ENCODE measurements at places on chromosomes 13 and 19. TPM values are rescaled to one million over a fixed set of nuclear protein-coding genes. Genes with fewer than 3 reads are reported as not detected.

VSIG10L gene
- 0.25 TPM for total RNA-seq

CEACAM16 gene
- total RNA-seq = not detected

IRS2 gene
- total RNA-seq = 1.1 TPM

ANGPTL8 gene
- not detected for total RNA-seq

ICAM1 gene
- 4.9 TPM for total RNA-seq

IGFL3 gene
- total RNA-seq = not detected

CARD8 gene
- total RNA-seq = 20.0 TPM

C19orf73 gene
- total RNA-seq = 1.1 TPM

PABPC3 gene
- total RNA-seq = 0.12 TPM

SIPA1L3 gene
- 6.6 TPM for total RNA-seq

GJB6 gene
- not detected for total RNA-seq

CERS1 gene
- 0.40 TPM for total RNA-seq

IZUMO4 gene
- 1.6 TPM for total RNA-seq

NHLRC3 gene
- 25.1 TPM for total RNA-seq

NKPD1 gene
- 0.06 TPM for total RNA-seq

ZNF615 gene
- total RNA-seq = 15.2 TPM

BRME1 gene
- 0.87 TPM for total RNA-seq

CLEC17A gene
- 0.06 TPM for total RNA-seq

ZNF701 gene
- 11.8 TPM for total RNA-seq

C19orf81 gene
- 0.62 TPM for total RNA-seq

PGLYRP2 gene
- total RNA-seq = not detected

SH2D3A gene
- not detected for total RNA-seq

TMEM150B gene
- not detected for total RNA-seq

SRRM5 gene
- total RNA-seq = not detected

KLF12 gene
- 12.8 TPM for total RNA-seq

NECTIN2 gene
- 51.3 TPM for total RNA-seq

EBI3 gene
- not detected for total RNA-seq

LCP1 gene
- total RNA-seq = 0.26 TPM

HCN2 gene
- 0.62 TPM for total RNA-seq

CD37 gene
- not detected for total RNA-seq

NFIX gene
- 85.9 TPM for total RNA-seq

RYR1 gene
- under 0.01 TPM for total RNA-seq

RFPL4A gene
- total RNA-seq = not detected

AKAP11 gene
- 24.0 TPM for total RNA-seq

ZNF577 gene
- 7.3 TPM for total RNA-seq

DZIP1 gene
- 30.0 TPM for total RNA-seq

ATCAY gene
- total RNA-seq = not detected

PSG11 gene
- not detected for total RNA-seq

ZNF534 gene
- total RNA-seq = not detected

KIR3DL2 gene
- not detected for total RNA-seq

LHB gene
- not detected for total RNA-seq

ZNF823 gene
- total RNA-seq = 5.3 TPM

SKA3 gene
- 5.3 TPM for total RNA-seq

SIGLECL1 gene
- total RNA-seq = not detected

MUC16 gene
- not detected for total RNA-seq

ZNF490 gene
- total RNA-seq = 7.5 TPM

DKKL1 gene
- not detected for total RNA-seq

KIR3DL1 gene
- not detected for total RNA-seq
